Kidney epithelial cell (primary cell): ENCODE measurements at places on chromosomes 6 and 20.

- DNase-seq: peak; percentile 26
Observed at GRCh38 chr20:43942667-43943285, 28.1 kb downstream of the TOX2 start.

GRCh38 chr6:815348-815738 is 122.4 kb upstream of the EXOC2 start:
- DNase-seq: no peak

GRCh38 chr20:62642051-62642665 is at the start of gene SLCO4A1:
Gene SLCO4A1 (plus strand): TSS chr20:62642503. CDS start chr20:62656455, 13,952 bp downstream.
- no peak for DNase-seq

DNA sequence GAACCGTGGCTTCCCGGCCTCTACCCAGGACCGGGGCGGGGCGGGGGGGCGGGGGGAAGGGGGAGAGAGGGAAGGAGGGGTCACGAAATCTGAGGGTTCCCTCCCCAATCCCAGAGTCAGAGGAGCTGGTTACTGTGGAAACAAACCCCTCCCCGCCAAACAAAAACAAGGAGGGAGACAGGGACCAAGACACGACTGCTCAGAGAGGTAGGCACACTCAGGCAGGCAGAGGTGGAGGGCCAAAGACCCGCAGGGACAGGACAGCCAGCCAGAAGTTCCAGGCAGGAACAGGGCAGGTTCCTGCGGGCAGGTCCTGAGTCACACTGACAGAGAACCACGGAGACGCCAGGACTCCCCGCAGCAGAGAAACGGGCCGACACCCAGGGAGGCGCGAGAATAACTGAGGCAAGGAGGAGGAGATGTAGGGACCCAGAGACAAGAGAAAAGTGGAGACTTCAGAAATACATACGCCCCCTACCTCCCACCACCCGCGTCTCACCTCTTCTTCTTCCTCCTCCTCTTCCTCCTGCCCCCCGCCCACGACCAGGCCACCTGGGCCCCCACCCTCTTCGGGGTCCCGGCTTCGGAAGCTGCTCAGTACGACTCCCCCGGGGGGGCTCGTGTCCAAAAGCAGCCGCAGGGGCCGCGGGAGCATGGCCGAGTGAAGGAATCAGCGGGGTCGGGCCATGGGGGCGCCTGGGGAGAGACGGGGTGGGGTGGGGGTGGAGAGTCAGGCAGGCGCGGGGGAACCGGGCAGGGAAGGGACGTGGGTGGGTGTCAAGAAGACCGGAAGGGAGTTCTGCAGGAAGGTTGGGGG is 578 bp downstream of the RGL2 start:
- DNase-seq: no peak

GRCh38 chr6:37774028-37774680 is 45.4 kb upstream of the ZFAND3 start:
- DNase-seq: no peak

GRCh38 chr6:142387997-142388815 is 86.4 kb downstream of the ADGRG6 start:
- no peak for DNase-seq

DNA sequence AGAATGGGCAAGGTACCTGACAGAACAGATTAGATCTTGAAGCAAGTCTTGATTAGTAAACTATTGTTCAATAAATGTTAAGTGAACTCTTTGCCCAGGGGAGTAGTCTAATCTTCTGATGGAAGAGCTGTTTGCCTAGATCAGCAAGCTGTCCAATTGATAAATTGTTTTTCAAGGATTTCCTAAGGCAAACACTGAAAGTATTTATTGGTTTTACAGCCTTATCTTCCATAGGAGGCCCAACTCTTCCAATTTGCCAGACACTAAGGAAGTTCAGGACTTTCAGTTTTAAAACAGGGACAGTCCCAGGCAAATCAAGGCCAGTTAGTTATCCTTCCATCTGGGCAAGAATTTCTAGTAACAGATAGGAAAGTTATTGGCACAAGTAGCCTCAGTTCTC is 1.8 kb upstream of the C6orf163 start:
- DNase-seq: no peak

DNA sequence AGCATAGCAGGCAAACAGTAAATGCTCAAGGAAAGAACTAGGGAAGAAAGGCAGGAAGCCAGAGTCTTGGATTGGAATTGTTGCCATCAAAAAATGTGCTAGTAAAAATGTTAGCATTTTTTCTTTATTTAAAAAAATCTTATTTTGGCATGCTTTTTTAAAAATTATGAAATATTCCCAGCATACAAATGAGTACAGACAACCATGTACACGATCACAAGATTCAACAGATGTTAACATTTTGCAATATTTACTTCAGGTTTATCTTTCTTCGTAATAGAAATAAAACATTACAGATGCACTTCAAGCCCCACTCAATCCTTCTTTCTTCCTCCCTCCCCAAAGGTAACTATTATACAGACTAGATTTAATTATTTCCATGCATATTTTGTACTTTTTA is 27.4 kb upstream of the NOP56 start:
- DNase-seq: no peak

DNA sequence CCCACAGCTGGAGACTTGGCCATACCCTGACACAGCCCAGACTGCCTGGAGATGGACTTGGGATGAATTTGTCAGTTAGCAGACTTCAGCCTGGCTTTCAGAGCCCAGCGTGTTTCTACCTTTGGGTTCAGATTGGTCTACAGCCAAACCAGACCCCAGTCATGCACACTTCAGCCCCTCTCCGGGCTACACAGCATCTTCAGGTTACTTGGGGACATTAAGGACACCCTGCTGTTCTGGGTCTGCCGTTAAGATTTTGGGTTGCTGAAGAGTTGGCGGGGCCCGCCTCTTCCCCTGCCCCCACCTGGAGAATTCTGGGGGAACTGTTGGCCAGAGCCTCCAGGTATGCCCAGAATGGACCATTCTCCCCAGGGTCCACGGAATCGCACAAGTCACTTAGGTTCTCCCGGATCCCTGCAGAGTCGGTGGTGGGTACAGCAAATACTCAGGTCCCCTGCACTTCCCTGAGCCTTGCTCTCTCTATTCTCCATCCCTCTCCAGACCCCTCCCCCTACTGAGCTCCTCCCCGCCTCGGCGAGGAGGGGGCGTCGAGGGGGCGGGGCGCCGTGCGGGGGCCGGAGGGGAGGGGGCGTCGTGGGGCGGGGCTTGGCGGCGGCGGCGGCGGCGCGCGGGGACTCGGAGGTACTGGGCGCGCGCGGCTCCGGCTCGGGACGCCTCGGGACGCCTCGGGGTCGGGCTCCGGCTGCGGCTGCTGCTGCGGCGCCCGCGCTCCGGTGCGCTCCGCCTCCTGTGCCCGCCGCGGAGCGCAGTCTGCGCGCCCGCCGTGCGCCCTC is at the start of gene PTK7:
TSS of gene PTK7 (plus strand) at position 645 of the 794 bp plus-strand sequence. CDS start 175 bp downstream, outside the sequence.
- DNase-seq: no peak

GRCh38 chr20:32655903-32656512 is 17.7 kb downstream of the C20orf203 start:
- no peak for DNase-seq

- DNase-seq: no peak
Observed at GRCh38 chr6:137851669-137852068, 15.4 kb upstream of the TNFAIP3 start.

GRCh38 chr6:5223309-5223708 is 37.4 kb downstream of the LYRM4 start:
- no peak for DNase-seq

- peak; percentile 50 for DNase-seq
Observed at GRCh38 chr6:79570129-79571029, 33.1 kb upstream of the LCA5 start.
